ENCODE measurements at places on chromosomes 5 and 9.
A peak's percentile ranks its signal among the peaks of the same experiment; 100 is the strongest.

- DNase-seq = no peak
These were observed 16.1 kb upstream of the CMBL start for GRCh38 chr5:10323588-10324488.

GRCh38 chr5:141512390-141512910, 23.6 kb downstream of the PCDHGC5 start:
- peak; percentile 75 for DNase-seq

GRCh38 chr5:95818181-95819147, 4.1 kb downstream of the GLRX start:
- DNase-seq = no peak

GRCh38 chr9:3721096-3721495, 195.3 kb upstream of the RFX3 start:
- no peak for DNase-seq

DNA sequence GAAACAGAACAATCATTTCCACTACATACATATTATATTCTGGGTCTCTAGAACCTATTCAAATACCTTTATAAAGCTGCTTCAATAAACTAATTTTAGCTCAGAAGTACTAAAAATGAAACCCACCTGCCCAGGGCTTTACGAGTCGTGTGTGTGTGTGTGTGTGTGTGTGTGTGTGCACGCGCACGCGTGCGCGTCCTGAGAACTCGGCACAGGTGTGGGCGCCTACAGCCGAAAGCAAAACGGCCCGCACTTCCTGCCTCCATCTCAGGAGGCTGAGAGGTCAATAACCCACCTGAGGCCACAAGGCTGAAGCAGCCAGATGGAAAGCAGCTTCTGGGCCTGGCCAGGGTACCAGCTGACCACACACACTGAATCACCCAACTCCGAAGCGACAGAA, 3.0 kb downstream of the CLPTM1L start:
- DNase-seq = no peak

DNA sequence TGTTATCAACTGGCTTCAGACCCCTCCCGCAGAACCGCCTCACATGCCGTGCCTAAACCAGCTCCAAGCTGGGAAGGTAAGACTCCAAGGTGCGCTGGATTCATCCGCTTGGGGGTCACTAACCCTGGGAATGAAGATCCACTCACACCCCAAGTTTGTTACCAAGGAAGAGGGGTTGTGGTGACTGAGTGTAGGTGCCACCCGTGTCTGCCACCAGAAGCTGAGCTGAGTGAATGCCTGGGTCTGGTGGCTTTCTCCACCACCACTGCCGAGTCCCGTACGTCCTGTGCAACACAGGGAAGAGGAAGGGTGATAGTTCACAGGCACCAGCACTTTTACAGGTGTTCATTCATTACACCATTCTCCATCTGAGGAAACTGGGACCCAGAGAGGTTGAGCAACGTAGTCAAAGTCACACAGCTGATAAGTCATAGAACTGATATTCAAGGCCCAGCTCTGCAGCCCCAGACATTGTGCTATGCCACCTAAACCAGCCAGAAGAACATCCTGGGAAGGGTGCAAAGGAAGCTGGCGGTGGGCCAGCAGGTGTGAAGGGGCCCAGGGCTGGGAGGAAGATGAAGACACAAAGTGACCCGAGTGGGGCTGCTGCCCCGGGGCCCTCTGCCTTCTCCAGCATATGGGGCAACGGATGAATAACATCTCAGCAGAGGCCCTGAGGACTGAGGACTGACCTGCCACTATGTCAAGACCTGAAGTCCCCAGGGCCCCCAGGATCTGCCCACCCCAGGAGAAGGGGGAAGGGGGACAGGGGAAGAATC, 70.9 kb upstream of the PPP1R26 start:
- no peak for DNase-seq

DNA sequence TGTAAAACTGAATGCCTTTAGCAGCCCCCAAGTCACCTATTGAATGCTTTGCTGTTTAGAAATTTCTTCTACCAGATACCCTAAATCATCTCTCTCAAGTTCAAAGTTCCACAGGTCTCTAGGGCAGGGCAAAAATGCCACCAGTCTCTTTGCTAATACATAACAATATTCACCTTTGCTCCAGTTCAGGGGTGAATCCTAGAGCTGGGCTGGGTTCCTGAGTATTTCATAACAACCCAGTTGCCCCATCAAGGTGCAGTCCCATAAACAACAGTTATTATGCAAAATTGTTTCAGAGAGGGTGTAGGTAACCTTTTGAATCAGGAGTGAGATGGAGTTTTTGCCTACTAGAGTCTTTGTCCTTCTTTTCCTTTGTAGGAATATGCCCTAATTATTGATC, 19.0 kb upstream of the C1QTNF3 start:
- no peak for DNase-seq

GRCh38 chr5:34474573-34475021, 181.5 kb upstream of the RAI14 start:
- no peak for DNase-seq

DNA sequence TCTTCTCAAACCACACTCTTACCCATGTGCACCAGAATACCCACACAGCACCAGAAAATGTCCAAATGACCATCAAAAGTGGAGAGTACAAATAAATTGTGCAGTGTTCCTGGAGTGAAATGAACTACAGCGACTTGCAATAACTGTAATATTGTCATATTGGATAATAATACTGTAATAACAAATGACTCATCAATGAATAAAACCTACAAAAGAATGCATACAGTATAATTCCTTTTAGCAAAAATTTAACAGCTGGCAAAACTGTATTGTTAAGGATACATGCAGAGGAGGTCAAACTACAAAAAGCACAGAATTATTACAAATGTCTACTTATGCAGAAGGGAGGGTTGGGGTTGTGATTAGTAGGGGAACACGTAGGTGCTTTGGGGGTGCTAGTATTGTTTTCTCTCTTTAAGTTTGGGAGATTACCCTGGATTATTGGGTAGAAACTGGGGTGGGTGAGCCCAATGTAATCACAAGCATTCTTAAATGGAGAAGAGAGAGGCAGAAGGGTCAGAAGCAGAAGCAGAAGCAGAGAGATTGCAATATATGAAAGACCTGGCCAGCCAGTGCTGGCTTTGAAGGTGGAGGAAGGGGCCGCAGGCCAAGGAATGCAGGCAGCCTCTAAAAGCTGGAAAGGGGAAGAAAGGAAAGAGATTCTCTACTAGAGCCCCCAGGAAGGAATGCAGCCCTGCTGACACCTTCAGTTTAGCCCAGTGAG, 21.8 kb downstream of the IRF1 start:
- no peak for DNase-seq

GRCh38 chr9:34665067-34665380, 2.6 kb upstream of the CCL27 start:
- DNase-seq = no peak

- no peak for DNase-seq
These were observed 473 bp downstream of the IRGM start for GRCh38 chr5:150846654-150847333.

DNA sequence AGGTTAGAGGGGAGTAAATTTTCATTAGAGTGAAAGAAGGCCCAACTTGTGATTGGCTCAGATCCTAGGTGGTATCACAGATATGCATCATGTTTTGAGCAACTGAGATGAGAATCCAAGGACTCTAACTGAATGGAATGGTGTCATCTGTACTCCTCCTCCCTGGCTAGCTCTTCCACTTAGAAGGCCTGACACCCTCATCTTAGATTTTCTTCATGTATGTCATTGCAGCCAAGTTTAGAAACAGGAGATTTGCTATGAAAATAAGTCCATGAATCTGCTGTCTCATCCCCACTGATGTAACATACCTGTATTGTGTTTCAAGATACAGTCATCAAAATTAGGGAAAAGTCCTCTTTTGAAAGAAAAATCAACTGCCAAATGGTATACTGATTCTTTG, 54.4 kb downstream of the ITGA1 start:
- DNase-seq = no peak

DNA sequence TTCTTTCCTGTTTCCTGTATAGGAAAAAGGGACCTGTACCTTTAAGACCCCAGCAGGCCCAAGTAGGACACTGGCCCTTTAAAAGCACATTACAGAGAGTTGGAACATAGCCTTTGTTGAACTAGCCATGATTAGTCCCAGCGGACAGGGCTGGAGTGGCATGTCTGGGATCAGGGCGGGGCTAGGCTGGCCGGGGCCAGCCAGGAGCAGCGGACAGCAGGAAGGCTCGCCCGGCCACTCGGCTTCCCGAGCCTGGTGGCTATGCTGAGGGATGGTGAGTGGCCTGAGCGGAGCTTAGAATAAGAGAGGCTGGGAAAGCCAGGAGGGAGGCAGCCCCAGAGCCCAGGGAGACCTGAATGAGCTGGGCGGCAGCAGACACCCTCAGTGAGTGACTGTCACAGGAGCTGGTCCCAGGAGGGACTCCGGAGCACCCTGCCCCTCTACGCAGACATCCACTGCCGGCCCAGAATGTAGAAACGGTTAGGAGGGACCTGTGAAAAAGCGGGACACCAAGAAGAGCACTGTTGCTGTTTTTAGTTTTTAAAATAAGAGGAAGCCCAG, 92.1 kb downstream of the DAB2IP start:
- DNase-seq = no peak

GRCh38 chr9:86368871-86369521, 14.8 kb upstream of the TUT7 start:
- no peak for DNase-seq

DNA sequence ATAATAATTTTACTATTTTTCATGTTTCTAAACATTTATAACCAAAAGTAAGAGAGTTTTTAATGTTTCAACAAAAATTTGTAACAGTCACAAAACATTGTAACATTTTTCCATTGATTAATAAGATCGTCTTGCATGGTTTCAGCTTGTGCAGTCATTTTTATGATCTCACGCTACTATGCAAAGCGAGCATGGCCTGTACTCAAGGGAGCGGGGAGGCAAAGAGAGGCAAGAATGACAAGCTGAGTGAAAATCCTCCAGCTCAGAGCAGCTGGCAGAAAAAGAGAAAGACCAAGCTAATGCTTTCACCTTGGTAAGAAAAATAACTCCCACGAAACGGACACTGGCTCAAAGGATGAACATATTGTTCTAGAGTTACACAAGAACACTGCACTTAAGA, 90.0 kb upstream of the SV2C start:
- no peak for DNase-seq

- no peak for DNase-seq
These were observed 34.3 kb downstream of the MAP3K1 start for GRCh38 chr5:56849671-56850070.

- DNase-seq = no peak
These were observed 64.4 kb downstream of the PARP8 start for GRCh38 chr5:50730841-50731240.

DNA sequence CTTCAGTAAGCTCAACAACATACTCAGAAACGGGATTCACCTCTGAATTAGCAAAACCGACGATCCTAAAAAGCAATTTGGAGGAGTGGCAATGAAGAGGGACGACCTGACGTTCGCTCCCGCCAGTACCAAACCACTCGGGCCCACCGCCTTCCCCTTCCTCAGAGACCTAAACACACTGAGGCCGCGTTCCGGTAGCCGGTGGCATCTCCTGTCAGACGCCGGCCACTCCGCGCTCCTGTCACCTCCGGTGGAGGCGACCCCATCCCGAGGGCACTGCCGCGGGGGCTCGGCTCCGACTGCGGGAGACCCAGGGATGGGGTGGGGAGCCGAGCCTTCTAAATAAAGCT, 617 bp downstream of the PPP6C start:
- no peak for DNase-seq

DNA sequence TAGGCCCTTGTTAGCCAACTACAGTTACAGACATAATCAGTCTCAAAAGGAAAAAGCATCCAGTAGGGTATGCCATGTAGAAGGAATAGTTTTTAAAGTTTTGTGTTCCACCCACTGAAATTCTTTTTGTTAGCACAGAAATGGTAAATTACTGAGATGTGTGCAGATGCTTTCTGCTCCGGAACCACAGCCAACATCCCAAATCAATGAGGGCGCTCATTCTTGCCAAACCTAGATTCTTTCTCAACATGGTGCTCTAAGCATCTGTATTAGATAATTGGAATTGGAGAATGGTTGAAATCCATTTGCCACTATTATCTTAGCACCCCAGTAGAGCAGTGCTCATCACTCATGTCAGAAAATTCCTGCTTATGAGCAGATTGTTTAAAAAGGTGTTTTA, 127.8 kb downstream of the SEC61B start:
- DNase-seq = no peak

GRCh38 chr9:127447416-127448111, 3.6 kb downstream of the RPL12 start:
- DNase-seq = no peak

DNA sequence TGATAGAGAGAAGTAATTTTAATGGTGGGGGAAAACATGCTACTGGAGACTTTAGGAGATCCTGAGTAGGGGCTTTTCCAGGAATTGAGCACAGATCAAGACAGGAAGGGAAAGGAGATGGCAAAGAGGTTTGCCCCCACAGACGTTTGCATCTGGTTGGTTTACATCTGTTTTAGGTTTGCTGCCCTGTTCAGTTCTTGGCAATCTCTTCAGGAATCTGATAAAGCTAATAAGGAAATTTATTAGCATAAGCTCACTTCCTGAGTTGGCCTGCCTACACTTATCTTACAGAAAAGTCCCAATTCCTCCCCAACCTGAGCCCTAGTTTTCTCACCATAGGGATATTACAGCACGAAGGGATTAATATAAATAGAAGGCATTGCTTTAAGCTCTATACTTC, 3.4 kb upstream of the CFAP95 start:
- no peak for DNase-seq

DNA sequence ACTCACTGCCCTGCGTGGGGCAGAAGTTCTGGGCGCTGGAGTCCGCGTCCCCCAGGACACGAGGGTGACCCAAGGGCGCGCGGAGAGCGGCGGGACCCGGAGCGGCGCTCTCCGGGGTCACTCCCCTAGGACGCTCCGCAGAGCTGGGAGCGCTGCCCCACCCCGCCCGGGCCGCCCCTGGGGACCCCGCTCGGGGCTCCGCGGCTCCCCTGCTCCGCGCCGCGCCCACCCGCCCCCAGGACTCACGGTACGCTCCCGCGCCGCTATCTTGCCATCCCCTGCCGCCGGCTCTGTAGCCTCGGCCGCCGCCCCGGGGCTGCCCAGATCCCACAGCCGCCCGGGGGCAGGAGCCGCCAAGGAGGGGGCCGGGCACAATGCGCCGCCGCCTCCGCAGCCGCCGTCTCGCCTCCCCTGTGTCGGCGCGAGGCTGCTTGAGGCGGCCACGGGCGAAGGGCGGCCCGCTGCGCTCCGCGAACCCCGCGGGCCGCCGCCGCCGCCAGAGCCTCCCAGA, 303 bp downstream of the LIFR start:
- DNase-seq = no peak

DNA sequence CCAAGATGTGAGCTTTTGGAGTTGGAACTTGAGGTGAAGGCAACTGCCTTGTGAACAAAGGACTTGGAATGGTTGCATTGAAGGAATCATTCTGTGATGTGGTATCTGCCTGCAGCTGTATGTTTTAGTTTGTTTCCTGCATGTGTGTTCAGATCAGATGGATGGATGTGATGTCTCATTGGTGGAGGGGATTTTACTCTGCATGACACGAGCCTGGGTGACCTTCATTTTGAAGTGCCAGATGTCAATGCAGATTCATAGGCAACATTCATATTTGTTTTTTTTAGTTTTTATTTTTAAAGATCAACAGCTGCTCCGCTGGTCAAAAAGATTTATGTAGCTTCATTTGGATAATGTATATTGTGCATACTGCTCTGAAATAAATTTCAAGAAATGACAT, 13.5 kb downstream of the FBXL7 start:
- DNase-seq = no peak

Measured in stimulated activated CD8-positive, alpha-beta memory T cell treated with anti-CD3 and anti-CD28 coated beads, Interleukin-4, amount 100 ng/mL, for 1 hour (primary cell).